Stimulated activated CD4-positive, alpha-beta T cell treated with anti-CD3 and anti-CD28 coated beads, Interleukin-12 subunit alpha, Interleukin-12 subunit beta, amount 100 ng/mL, for 24 hours (primary cell): ENCODE measurements at places on chromosomes 3 and 15.

GRCh38 chr15:31448635-31448979, 122.0 kb downstream of the KLF13 start:
- no peak for DNase-seq

DNA sequence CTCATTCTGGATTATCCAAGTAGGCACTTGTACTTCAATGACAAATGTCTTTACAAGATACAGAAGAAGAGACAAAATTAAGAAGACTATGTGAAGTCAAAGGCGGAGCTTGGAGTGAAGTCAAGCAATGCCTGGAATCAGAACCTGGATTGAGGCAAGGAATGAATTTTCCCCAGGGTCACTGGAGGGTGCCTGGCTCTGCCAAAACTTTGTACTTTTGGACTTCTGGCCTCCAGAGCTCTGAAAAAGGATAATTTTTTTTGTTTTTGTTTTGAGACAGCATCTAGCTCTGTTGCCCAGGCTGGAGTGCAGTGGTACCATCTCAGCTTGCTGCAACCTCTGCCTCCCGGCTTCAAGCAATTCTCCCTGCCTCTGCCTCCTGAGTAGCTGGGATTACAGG, 119.3 kb upstream of the AGBL1 start:
- DNase-seq = no peak

- no peak for DNase-seq
These were observed 12.4 kb downstream of the CFAP161 start for GRCh38 chr15:81146466-81146865.

DNA sequence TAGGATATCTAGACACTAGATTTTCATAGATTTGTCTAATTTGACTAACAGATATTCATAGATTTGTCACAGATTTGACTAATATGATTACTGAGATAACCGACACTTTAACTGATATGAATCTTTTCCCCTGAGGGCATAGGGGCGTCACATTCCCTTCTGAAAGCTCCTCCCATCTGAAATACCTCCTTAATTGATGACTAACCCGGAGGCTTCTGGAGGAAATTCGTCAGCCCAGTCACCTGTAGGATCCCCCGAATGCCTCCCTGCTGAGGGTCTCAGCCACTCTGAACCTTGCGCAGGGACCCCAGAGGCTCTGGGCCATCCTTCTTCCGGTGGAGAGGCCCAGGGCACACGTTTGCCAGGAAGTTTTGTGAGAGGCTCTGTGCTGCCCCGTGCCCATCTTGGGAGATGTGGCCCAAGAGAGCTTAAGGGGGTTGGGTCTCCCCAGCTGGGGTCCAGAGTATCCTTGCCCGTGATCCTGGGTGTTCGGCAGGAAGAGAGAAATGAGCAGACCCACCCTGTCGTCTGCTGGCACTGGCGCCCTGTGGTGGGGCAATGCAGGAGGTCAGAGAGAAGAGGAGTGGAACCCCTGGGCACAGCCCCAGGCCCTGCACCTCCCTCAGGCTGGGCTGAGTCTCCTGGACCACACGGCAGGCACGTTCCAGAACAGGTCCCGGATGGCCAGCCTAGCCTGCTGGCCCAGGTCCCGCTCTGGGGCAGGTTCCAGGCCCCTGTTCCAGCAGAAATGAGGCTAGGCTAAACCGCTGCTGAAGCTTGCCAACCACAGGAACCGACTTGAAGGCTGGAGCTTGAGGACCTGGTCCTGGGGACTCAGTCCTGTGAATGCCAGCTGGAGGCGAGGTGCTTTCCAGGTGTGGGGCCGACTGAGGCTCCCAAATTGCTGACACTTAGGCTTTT, 1.7 kb downstream of the PLA2G4D start:
- no peak for DNase-seq

DNA sequence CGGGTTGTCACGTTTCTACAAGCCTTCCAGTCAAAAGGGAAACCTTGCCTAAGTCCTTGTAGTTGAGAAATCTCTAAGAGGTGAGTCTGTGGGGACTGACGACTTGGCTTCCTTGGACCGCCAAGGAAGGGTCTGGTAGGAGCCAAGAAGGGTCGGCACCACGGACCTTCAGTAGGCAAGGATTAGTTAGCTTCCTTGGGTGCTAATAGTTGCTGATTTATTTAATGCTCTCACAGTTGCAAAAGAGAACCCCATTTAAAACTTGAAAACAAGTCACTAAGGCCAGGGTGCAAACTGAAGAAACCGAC, 361 bp upstream of the LCMT2 start:
- DNase-seq = no peak

GRCh38 chr3:14935592-14936345, 11.6 kb upstream of the NR2C2 start:
- no peak for DNase-seq

DNA sequence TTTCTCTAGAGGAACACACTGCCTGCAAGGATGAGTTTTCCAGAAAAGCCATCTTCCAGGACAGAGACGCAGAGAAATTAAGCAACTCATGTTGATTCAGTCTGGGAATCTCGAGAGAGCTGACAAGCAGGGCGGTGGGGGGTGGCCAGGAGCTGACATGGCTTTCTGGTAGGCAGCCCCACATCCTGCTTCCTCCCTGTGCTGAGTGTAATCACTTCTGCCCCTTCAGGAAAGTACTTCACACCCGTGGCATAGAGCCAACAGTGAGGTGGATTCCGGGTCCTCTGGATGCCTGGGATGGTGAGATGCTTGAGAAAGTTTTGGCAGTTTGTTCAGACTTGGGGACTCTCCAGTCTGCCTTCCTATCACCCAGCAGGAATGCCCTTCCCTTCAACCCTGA, 221.1 kb downstream of the SLCO3A1 start:
- DNase-seq = no peak

DNA sequence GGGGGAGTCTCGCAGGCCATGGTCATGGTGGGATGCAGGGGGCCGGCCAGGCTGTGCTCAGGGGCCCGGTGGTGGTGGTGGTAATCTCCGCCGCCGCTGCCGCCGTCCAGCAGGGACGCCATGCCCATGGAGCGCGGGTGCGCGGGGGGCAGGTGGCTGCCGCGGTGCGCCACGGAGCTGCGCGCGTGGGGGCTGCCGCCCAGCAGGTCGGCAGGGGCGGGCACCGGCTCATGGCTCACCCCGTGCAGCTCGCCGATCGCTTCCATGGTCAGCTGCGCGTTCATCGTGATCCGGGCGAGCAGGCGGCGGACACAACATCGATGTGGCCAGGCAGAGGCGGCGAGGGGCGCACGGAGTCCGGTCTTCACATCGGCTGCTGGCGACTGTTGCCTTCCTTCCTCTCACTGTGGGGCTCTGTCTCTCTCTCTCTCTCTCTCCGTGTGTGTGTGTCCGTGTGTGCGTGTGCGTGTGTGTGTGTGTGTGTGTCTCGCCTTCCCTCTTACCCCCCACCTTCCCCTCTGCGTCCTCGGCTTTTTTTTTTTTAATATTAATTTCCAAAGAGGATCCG, 451 bp downstream of the ONECUT1 start:
- DNase-seq = no peak

DNA sequence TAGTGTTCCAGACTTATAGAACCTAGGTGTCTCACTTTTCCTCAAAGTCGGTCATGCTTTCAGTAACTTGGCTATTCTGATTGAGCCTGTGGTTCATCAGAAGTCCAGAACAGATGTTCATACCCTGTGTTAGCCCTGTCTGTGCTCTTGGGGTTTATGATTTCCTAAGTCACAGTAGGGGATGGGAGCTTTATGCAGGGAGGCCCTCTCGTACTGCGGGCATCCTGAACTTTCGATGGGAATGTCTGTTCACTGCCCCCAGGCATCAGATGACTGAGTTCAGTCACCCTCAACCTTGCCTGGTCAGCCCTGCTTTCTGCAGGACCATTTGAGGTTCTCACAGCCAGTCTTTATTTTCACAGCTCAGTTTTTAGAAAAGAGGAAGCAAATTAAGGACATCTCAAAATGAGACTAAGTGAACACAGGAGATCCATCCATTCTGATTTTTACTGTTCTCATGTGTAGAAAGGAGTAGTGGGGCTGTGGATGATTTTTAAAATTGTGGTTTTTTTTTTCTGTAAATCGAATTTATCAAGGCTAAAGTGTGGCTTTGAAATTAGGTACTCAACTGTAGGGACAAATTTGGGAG, 71.3 kb downstream of the CMTM8 start:
- no peak for DNase-seq

DNA sequence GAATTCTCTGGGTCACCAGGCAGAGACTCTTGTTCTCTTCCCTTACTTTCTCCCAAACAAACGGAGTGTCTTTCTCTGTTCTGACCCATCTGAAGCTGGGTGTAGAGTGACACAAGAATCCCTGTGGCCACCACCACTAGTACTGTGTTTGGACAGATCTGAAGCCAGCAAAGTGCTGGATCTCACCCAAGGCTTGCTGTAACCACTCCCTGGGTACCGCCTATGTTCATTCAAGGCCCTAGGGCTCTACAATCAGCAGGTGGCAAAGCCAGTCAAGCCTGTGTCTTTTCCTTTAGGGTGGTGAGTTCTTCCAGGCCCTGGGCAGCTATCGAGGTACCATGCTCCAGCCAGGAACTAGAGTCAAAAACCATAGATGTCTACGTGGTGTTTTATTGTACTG, 149.2 kb upstream of the CTNNB1 start:
- no peak for DNase-seq

DNA sequence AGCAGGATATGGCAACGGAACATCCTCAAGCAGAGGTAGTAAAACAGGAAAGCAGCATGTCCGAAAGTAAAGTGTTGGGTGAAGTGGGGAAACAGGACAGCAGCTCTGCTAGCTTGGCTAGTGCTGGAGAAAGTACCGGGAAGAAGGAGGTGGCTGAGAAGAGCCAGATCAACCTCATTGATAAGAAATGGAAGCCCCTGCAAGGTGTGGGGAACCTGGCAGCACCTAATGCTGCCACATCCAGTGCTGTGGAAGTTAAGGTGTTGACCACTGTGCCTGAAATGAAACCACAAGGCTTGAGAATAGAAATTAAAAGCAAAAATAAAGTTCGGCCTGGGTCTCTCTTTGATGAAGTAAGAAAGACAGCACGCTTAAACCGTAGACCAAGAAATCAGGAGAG, 14.3 kb upstream of the ZBTB47 start:
- no peak for DNase-seq

GRCh38 chr3:152264378-152264777, 4.4 kb upstream of the MBNL1 start:
- no peak for DNase-seq

GRCh38 chr15:101562428-101563059, 73.0 kb upstream of the PCSK6 start:
- no peak for DNase-seq

- DNase-seq = no peak
These were observed 171.5 kb upstream of the IL12A start for GRCh38 chr3:159817126-159817525.

DNA sequence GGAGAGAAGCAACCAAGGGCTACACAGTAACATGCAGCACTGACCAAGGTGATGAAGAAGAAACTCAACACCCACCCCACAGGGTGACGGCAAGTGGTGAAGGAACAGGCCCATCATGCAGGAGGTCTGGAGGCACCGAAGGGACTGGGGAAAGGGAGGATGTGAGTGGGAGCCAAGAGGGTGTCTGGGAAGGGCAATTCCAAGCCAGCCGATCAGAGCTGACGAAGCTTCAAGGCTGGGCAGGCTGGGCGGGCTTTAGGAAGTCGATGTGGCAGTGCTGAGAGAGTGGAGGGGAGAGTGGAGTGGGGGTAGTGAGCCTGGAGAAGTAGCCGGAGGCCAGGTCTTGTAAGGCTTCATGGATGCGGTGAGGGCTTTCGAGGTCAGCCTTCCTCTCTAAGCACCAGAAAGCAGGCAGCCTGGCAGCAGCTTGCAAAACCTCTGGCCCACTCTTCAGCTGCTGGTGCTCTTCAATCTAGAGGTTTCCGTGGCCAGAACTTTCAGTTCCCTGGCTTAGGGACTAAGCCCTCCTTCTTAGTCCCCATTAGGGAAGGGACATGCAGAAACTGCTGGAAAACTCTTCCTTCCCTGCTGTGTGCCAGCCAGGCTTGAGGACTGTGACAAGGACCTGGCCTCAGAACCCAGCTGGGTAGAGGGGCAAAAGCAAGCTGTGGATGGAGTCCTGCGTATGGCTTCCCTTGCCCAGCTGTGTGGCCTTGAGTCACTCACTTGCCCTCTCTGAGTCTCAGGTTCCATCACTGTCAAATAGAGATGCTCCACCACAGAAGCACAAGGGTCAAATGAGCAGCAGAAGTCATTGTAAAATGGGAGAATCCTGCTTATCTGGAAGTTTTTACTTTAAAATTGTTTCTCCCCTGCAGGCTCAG, 72.1 kb downstream of the TLE3 start:
- DNase-seq = no peak

- DNase-seq = no peak
These were observed 219.9 kb downstream of the NLGN1 start for GRCh38 chr3:173617490-173617889.

GRCh38 chr3:142027735-142028134, 121.6 kb downstream of the TFDP2 start:
- no peak for DNase-seq

DNA sequence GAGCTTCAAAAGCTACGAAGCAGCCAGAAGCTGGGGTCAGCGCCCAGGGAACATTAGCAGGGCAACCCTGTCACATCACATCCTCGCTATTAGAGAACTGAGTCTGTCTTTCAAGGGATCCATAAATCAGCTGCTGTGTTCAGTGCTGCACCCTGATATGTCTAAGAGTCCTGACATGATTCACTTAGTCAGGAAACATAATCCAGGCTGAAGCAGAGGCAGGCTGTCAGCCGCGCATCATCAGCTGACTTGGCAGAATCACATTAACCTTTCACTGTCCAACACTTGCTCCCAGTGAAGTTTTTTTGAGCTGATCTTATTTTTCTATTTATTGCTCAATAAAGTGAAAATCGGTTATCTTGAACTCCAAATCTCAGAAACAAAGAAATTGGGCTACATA, 23.5 kb downstream of the MYH15 start:
- no peak for DNase-seq

- no peak for DNase-seq
These were observed 93.6 kb upstream of the NMNAT3 start for GRCh38 chr3:139771331-139771730.

DNA sequence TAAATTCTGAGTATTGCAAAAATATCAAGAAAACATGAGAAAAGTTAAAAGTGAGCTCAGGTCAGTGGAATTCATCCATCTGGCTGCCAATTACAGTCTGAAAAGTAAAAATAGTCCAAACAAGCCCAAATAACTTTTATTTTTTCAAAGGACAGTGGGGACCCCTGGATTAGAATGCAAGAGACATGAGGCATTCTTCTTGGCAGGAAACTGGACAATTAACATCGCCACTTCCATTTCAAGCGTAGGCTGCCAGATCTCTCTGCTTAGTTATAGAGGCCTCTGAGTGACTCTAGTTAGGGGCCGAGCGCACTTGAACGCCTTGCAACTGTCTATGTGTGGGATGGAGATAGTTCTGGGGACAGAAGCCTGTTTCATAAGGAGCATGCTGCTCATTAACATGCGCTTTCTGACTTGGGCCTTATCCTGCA, 189.1 kb downstream of the GHSR start:
- DNase-seq = no peak

DNA sequence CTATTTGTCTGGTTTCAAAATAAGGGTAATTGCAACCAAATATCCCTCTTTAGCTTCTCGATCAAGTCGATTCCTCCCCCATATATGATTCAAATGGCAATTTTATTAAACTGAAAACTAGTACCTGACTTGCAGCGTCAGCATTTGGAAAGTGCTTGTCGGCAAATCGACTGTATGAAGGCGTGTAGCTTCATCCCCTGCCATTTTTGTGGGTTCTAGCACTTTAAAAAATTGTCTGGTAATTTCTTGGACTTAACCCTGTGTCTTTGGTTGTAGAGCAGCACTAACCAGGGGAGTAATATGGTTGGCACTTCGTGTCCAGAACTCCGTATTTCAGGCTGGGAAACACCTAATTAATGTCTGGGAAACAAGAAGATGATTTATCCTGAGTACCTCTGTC, 573 bp downstream of the MME start:
- no peak for DNase-seq
